Activated CD8-positive, alpha-beta memory T cell treated with anti-CD3 and anti-CD28 coated beads, Interleukin-2, amount 50 U/mL, for 4 hours (primary cell): ENCODE measurements at places on chromosomes 1 and 21.
A peak's percentile ranks its signal among the peaks of the same experiment; 100 is the strongest.

DNA sequence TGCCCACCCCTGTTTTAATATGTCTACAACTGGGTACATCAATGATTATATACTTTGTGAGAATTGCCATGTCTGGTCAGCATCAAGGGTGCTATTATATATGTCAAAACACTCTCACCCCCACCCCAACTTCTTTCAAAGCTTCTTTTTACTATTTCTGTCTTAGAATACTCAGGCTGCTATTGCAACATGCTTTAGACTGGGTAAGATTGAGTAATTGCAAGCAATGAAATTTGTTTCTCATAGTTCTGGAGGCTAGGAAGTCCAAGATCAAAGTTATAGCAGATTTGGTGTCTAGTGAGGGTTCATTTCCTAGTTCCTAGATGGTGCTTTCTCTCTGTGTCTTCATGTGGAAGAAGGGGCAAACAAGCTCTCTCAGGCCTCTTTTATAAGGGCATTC, 100.5 kb upstream of the KCNK1 start:
- no peak for DNase-seq

- DNase-seq: no peak
Measured at GRCh38 chr1:97137862-97138514, 416.4 kb downstream of the PTBP2 start.

GRCh38 chr1:247639381-247639981, 34.1 kb downstream of the OR2G3 start:
- peak; percentile 34 for DNase-seq

DNA sequence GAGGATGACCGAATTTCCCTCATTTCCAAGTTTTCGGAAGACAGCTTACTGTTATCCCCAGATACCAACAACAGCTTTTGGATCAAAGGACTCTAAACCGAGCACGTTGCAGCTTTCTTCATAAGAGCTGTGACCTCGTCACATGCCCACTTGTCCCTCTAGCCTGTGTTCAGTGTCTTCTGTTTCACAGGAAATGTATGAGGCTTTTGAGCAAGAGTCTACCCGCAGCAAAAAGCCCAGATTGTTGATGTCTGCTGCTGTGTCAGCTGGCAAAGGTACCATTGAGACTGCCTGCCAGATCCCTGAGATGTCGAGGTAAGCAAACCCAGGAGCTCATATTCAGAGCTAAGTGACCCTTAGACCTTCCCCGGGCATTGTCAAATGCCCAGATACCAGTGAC, 24.1 kb downstream of the CHI3L2 start:
- DNase-seq: no peak

DNA sequence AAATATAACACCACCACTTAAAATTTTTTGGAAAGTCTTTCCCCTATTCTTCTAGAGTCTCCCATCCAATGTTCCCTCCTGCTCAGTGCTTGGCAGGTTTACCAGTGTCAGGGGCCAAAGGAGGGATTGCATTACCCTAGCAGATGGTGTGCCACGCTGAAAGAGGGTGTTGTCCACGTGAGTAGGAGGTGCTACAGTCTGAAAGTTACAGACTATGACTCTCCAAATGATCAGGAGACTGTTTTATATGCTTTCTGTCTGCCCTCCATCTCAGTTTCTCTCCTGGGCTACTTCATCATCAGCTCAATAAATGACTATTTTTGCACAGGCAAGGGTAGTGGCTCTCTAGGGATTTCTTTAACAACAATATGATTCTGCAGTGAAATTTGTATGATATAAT, 31.3 kb upstream of the ANGPTL7 start:
- DNase-seq: no peak

DNA sequence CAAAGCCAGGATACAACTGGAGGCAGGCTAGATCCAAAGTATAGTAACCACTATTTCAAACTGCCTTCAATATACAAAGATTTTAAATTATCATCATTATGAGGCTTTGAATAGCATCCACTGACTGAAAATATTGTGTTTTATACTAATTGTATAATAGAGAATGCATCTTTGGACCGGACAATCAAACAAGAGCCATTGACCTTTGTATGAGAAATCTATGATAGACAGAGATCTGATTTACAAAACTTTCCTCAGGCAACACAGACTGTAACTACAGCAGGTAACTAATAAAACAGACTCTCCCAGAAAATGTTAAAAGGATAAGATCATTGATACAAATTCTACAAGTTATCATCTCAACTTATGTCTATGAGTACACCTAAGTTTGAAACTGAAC, 152.9 kb downstream of the DENND1B start:
- DNase-seq: no peak

DNA sequence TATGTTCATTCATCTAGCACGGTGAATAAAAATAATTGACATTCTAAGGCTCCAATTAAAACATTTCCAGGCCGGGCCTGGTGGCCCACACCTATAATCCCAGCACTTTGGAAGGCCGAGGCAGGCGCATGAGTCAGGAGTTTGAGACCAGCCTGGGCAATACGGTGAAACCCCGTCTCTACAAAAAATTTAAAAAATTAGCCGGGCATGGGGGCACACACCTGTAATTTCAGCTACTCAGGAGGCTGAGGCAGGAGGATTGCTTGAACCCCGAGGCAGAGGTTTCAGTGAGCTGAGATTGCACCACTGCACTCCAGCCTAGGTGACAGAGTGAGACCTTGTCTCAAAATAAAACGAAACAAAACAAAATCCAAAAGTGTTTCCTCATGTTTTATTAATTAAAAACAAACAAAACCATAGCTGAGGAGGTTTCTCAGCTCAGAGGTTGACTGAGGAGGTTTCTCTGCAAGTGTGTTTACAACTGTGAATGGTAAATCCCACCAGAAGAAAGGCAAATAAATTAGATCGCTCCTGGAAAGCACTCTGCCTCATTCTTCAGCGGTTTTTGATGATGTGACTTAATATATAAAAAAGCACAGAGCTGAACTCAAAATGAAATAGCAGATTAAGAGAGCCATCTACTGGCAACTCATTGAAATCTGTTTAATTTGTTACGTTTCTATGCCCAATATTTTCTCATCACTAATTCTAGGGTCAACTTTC, 37.7 kb upstream of the ATG4C start:
- DNase-seq: no peak

- DNase-seq: no peak
Measured at GRCh38 chr21:17903029-17903806, 84.1 kb upstream of the C21orf91 start.

DNA sequence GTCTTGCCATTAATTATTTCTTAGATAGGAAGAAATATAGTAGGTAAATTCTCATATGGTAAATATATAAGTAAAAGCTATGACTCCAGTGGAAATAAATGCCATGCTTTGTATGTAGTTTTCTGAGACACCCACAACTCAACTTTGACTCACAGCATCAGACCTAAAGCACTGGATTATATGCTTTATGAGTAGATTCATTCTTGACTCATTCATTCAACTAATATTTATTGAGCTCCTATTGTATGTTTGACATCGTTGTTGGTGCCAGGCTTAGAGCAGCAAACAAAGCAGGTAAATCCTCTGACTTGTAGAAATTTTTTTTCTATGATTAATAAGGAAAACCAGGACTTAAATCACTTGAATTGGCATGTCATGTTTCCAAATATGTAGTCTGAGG, 211.4 kb downstream of the PTPRC start:
- DNase-seq: no peak

DNA sequence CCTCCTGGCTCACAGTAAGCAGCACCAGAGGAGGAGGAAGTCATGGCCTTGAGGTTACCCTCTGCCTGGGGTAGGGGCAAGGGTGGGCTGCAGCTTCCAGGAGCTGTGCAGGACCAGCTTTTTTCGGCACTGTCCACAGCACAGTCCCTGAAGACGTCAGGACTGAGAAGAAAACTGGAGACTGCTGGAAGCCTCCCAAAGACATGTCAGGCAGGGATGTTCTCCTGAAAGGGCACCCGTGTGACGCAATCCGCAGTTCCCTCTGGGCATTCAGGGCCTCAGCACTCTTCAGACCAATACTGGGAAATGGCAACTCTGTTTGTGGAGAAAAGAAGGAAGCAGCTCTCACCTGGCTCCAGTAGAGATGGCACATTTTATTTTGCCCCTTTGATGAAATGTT, 64.8 kb upstream of the TENT5C start:
- no peak for DNase-seq

DNA sequence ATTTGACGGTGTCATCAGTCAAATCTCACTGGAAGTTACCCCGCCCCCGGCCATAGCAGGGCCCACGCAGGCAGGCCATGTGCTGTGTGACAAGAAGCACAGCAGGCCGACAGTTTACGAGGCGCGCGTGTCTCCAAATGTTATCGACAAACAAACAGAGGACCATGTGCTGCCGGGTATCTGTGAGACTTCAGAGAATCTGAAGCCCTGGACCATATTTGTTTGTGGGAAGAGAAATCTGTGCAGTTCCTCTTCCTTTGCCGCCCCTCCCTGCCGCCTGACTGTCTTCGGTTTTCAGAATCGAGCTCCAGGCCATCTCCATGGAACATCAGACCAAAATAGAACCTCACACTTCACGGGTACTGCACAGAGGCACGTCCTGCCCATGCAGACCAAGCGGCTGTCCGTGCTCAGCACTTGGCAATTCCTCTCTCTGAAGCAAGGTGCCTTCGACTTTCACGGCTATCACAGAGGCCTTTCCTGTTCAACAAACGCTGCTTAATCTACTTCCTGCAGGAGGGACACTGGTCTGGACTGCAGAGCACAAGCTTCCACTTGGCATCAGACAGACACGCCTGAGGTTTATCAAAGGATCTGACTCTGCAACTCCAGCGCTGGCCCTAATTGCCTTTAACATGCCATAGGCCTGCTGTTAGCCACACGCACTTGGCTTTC, 135.7 kb upstream of the KRTAP19-8 start:
- DNase-seq: peak; percentile 20

GRCh38 chr1:218584418-218585155, 239.5 kb downstream of the TGFB2 start:
- DNase-seq: no peak
